ENCODE measurements at places on chromosomes 7 and 10.

GRCh38 chr7:13894377-13894776, 95.1 kb downstream of the ETV1 start:
- no peak for DNase-seq

DNA sequence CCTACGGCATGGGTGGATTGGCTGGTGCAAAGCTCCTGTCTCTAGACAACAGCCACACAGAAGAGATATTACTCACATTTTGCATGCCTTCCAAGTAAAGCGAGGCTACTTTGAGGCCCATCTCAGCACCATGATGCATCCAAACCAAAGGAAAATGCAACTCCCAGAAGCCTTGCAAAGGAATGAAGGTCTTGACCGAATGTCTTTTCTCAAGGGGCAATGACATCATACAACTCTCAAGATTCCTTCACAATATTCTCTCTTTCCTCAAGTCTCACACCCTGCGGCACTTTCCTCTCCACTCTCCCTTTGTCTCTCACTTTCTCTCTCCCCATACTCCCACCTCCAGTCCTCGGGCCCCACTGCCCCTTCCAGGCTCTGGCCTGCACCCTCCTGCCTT, 44.8 kb upstream of the CPXM2 start:
- DNase-seq: no peak

DNA sequence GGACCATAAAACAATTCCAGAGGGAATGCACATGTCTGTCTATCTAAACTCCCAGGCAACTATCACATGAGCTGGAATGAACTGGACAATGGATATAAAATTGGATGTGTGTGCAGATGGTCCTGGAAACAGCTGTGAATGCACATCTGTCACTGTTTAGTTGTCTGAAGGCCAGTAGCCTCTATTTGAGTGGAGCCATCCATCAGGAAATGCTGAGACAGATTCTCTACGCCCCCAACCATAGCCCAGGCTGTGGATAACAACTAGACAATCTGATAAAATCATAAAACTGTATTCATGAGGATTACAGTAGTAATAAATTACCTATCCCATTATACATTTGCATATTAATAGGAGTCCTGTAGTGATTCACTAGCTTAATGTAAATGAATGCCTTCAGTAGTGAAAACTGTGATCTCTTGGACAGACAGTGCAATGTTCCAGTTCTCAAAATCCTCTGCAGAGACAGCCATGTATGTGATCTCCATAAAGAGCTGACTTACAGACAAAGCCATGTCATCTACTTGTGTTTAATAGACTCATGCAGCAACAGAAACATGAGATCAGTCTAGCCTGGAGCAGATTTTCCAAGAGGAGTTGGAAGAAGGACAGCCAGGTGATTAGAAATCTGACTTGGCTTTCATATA, 907.6 kb downstream of the KCNMA1 start:
- DNase-seq: no peak

- DNase-seq: no peak
Observed at GRCh38 chr10:98224509-98224908, 43.5 kb downstream of the LOXL4 start.

DNA sequence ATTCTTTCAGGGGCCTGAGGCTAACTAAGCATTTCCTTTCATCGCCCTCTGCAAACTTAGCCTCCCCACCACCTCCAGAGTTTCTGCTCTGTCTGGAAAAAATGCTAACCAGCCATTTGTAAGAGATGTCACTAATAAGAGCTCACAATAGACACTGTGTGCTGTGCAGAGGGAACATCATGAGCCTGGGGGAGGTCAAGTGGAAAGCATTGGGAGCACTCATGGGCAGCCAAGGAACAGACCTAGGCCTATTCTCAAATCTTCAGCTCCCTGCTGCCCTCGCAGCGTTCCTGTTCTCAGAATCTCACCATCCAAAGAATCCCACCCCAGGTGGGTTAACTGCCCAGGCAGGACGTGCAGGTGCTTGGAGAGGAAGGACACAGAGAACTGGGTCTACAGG, 27.1 kb upstream of the GPAM start:
- no peak for DNase-seq

GRCh38 chr10:43176271-43176670, 38.0 kb downstream of the CSGALNACT2 start:
- no peak for DNase-seq

DNA sequence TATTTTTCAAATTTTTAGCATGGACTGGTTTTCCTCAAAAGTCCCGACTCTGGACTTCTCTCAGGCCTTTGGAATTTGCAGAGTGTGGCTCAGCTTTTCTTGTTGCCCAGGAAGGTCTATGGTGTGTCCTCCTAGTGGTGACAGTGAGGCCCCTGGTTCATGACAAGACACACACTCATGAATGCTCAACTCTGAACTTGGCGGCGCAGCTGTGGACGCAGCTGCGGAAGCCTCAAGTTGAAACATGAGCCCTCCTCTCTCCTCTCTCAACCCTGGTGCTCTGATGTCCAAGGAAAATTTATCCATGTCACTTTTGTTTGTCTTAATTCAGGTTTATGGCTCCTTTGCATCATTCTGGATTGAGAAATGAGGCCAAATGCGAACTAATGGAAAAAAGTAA, 183.9 kb downstream of the HECW1 start:
- no peak for DNase-seq

DNA sequence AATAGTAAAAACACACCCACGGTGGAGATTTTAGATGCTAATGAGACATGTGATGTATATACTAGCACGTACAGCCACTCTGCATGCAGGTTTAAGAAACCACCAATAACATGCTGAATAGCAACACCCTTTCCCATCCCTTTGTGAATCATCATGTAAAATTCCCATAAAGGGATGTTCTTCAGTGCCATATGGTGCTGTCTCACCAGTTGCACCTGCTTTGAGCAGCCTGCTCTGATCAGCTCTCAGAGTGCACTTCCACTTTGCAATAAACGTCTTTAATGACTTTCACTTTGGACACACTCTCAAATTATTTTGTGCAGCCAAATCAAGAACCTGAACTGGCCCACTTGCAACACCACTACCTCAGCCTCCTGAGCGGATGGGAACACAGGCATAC, 615.0 kb downstream of the ANKRD7 start:
- no peak for DNase-seq

GRCh38 chr7:6436385-6436685, 11.4 kb downstream of the DAGLB start:
- DNase-seq: peak; percentile 36

GRCh38 chr7:92133133-92133736, 1.0 kb downstream of the CYP51A1 start:
- DNase-seq: peak; percentile 45

DNA sequence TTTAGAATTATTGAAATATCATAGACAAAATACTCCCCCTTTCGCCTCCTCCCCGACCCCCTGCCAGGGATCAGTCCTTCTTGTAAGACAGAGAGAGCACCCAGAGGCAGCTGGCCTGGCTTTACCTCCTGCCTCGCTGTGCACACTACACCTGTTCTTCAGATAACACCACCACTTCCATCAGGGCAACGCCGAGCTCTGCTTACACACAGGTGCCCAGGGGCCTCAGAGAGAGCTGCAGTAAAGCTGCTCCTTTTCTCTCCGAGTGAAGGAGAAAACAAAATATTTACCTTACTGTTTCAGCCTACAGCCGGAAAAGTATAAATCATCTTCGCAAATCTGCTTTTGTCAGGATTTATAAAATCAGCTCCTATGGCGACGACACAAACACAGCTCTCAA, 80.7 kb downstream of the HIPK2 start:
- no peak for DNase-seq

- DNase-seq: no peak
Observed at GRCh38 chr7:120165227-120165626, 107.7 kb upstream of the KCND2 start.

GRCh38 chr7:46454816-46455215, 533.7 kb upstream of the IGFBP3 start:
- no peak for DNase-seq

DNA sequence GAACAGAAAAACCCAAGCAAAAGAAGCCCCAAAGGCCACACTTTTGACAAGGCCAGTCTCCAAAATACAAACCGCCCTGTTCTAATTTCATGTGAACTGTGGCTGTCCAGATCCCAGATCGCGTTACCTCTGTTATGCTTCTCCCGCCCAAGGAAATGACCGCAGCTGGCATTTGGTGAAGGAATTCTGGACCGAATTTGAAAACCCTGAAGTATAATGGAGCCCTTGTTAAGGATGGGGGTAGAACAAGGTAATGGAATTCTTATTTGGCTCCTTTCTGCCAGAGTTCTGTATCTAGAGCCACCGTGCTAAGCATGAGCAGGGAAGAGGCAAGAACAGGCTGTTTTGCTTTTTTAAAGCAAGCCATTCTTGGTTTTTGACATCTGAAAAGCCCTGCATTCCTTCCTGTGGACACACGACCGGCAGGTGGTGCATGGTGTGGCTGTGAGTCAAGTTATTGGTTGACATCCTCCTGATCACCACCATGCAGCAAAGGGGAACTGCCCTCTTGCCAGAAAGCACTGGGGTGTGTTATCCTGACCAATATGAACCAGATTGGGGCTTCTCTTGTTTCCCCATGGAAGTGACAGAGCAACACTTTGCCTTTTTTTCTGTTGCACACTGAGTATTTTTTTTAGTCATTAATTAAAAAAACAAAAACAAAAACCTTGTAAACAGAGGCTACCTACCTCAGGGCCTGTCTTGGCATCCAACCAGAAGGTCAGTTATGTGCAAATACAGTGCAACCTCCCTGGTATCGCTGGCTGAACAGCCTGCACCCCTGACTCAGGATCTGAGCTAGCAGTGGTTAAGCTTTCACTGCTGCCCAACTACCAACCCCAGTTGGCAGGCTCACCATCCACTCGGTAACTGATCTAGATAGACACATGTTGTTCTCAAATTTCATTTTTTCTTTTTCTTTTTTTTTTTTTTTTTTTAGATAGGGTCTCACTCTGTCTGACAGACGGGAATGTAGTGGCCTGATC, 14.2 kb downstream of the UCMA start:
- no peak for DNase-seq

- DNase-seq: no peak
Observed at GRCh38 chr7:150657526-150657925, 25.3 kb upstream of the GIMAP6 start.

Measured in GM13977 (cell line).